Endothelial cell of umbilical vein (primary cell): ENCODE measurements at places on chromosomes 3 and 15.

DNA sequence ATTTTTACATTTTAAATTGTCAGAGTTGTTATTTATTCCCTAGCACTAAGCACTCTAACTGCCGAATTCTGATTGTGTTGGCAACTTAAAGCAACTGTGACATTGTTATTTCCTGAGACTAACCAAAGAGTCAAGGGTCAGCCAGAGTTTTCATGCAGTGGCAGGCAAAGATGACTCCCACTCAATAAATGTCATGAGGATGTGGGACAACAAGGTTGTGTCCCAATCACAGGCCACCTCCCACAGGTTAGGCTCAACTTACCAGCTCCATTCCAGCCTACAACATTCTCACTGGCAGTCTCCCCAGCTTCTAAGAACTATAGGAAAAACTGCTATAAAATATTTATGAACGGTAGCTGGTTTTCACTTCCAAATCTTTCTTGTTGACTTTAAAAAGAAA is 80.1 kb downstream of the RSL24D1 start:
- DNase-seq, result no peak

DNA sequence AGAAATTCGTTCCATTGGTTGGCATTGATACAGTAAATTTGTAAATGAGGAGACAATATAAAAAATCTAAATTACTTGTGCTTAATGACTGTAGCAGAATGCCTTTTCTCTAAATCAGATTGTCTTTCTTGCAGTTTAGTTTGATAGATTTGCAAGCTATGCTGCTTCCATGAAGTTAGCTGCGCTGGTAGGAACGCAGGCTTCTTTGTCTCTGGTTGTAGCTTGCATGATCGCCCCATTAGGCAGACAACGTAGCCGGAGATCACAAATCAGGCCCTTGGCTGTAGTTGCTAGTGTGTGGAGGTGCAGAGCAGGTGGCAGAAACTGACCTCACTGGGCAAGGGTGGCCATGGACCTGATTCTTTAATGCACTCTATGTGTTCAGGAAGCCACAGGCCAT is 6.1 kb downstream of the ZIC1 start:
- DNase-seq, result no peak

DNA sequence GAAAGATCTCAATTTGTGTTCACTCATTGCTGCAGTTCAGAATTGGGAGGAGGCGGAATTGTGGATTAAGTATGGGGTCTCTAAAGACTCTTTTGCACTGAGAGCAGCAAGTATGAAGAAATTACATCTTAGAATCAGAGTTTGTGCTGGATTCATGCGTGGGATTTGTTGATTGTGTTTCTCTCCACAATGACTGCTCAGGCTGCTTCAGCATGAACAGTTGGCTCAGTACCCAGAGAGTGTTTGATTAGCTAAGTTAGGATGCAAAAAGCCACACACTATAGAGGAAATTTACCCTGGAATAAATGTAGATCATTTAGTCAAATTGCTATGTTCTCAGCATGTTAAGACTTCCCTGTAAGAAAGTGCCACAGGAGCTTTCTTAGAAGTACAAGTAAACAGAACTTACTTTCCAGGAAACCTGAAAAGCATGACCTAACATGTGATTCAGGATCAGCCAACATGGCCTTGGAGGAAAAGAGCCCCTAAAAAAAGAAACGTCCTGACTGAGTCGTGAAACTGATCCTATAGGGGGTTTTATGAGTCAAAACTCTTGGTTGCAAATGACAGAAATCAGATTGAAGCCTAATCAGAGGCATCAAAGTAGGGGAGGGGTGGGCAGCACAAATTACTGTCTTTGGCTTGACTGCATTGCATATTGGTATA is 32.6 kb downstream of the HHLA2 start:
- no peak for DNase-seq

DNA sequence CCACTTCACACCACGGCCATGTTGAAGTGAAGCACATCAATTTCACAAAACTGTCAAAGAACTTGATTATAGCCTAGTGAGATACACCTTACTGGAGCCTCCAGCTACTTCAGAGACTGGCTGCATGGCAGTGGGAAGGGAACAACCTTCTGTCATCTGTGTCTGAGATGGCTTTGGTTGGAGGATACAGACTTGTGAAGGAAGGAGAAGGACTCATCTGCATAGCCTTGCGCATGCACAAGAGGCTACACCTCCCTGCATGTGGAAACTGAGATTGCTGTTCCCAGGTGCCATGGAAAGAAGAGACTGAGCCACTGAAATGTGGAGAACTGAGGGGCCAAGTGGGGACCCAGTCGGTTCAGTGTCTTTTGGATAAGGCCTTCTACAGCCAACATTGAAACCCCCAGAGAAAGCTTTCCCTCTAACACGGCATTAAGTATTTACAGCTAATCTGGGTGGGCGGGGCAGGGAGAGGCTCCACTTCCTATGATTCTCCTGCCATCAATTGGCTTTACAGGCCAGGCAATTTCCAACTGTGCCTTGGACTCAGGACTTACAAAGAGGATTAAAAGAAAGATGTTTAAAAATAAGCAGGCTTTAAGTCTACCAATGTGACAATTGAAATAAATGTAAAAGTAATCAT is 58.8 kb downstream of the IL16 start:
- no peak for DNase-seq

DNA sequence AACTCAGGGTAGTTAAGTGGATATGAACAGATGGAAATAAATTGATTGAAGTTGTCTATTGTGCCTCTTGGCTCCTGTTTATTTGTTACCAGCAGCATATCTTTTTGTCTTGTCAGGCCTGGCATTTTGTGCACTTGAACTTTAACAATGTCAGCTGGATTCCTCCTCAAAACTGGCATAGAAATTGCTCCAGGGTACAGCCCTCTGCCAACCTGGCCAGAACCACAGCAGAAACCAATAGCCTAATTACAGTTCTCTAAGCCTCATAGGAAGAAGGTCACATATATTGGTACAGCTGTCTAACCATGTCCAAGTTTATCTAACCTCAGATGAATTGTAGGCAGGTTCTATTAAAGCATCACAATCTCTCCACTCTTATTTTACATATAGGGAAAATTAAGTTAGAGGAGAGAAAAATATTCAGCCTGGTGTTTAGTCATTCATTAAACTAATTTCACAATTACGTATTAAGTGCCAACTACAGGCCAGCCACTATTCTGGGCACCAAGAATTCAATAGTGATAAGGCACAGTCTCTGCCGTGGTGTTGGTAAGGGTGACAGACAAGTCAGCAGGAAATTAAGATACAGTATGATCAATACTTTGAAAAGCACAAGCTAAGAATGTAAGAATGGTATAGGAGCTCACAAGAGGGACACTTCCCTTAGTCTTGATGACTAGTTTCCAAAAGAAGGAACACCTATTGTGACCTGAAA is 452.9 kb upstream of the NECTIN3 start:
- no peak for DNase-seq

- DNase-seq, result no peak
These were observed 198.2 kb downstream of the SLCO3A1 start for GRCh38 chr15:92051716-92052115.

GRCh38 chr15:96353416-96353929 is 23.0 kb downstream of the NR2F2 start:
- no peak for DNase-seq

- DNase-seq, result no peak
These were observed 1218.9 kb downstream of the ROBO2 start for GRCh38 chr3:78258798-78259197.

GRCh38 chr15:98737159-98737558 is 88.8 kb downstream of the IGF1R start:
- no peak for DNase-seq

DNA sequence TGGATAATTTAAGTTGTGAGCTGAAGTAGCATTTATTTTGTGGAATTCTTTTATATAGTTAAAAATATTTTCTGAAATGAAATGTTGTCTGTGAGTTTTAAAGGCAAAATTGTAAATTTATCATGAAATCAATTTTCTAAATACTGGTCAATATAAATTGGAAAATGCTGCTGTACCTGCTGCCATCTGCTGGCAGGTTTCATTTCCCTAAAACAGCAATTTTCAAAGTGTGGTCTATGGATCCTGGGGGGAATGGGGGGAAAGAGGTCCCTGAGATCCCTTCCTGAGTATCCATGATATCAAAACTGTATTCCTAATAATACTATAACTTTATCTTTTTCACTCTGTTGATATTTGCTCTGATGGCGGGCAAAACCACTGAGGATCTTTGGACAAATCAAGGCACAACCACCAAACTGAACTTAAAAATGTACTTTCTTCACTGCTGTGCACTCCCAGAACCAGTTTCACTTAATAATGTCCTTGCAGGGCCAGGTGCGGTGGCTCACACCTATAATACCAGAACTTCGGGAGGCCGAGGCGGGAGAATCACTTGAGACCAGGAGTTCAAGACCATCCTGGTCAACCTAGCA is 17.2 kb upstream of the CCR4 start:
- DNase-seq, result peak; percentile 22

DNA sequence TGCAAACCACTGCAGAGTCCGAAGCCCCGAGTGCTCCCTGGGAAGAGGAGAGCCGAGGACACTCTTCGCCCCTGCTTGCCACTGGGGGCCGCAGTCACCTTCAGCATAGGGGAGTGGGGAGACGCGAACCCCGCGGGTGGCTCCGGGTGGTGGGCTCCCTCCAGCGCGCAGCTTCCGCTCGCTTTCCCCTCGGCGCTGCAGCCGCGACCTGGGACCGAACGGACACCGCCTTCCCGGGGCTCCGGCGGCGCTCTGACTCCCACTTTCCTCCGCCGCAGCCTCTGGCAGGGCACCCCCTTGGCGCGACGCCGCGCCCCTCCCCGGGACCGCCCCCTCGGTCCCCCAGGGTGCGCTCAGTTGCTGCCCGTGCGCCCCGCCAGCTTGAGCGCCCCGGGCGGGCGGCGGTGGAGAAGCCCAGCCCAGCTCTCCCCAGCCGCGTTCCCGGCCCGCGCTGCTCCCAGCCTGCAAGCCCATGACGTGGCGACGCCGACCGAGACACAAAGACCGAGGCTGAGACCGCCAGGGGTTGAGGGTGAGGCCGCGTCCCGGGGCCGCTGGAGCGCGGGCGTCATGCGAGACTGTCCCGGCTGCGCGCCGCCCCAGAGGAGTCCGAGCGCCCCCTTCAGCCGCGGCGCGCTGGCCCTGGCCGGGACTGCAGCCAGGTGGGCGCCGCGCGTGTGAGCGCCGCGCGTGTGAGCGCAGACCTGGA is at the start of gene MINAR1:
Gene MINAR1, plus strand, starts transcription at position 701 of the 709 bp plus-strand sequence. CDS start 23,812 bp downstream, outside the sequence.
- peak; percentile 33 for DNase-seq

- no peak for DNase-seq
These were observed 63.4 kb upstream of the CSPG4 start for GRCh38 chr15:75776065-75776423.

DNA sequence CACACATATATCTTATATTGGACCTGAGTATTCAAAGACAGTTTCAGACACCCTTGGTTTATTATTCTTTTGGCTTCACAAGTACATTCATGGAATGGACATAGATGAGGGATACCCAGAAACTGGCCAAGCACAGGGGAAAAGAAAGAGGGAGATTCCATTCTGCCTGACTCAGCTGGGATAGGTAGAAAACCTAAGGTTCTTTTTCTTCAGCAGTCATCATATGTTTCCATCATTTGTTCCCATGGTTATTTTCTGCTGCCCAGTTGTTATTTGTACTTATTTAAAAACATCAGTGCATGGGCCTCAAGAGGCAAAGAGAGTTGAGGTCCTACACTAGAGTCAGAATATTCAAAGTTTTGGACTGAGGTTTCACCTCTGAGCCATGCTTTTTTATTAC is 91.8 kb downstream of the FILIP1L start:
- no peak for DNase-seq

GRCh38 chr3:176987901-176988650 is 209.2 kb downstream of the TBL1XR1 start:
- DNase-seq, result no peak

DNA sequence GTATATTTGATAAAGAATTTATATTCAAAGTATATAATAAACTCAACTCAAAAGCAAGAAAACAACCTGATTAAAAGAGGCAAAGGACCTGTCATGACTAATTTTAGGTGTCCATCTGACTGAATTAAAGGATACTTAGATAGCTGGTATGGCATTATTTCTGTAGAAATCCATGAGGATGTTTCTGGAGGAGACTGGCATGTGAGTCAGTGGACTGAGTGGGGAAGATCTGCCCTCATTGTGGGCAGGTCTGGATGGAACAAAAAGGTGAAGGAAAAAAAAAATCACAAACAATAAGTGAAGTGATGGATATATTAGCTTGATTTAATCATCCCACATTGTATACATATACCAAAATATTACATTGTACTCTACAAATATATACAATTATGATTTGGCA is 16.6 kb downstream of the ANKRD28 start:
- no peak for DNase-seq

GRCh38 chr3:57059411-57059810 is 1.1 kb upstream of the SPATA12 start:
- DNase-seq, result no peak

DNA sequence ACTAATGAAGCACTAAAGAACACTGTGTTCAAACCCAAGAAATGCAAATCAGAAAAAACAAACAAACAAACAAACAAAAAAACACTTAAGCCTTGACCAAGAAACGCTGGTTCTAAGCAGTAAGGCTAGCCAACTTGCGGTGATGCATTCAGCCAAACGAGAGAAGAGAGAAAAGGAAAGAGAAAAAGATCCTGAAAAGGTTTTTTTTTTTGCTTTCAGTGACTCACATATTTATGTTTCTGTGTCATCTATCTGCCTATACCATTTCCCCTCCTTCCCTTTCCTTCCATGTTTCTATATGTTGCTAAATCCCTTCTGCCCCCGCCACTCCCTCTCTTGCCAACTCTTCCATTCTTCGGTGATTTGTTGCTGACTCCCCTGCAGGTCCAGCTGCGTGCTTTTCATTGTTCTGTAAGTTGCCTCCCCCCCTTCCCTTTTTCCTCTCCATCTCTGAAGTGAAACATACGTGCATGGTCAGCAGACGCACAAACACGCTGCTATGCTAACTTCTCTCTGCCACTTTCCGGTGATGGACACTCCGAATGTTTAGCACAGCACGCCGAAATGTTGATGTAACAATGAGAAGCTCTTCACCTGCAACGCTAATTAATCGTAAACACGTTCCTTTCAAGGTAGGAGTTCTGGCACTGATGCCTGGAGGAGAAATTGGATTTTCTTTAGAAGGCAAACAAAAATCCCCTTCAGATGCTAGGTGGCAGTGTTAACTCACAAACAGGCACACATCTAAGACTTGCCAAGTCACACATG is 154.4 kb downstream of the TUSC7 start:
- peak; percentile 79 for DNase-seq

DNA sequence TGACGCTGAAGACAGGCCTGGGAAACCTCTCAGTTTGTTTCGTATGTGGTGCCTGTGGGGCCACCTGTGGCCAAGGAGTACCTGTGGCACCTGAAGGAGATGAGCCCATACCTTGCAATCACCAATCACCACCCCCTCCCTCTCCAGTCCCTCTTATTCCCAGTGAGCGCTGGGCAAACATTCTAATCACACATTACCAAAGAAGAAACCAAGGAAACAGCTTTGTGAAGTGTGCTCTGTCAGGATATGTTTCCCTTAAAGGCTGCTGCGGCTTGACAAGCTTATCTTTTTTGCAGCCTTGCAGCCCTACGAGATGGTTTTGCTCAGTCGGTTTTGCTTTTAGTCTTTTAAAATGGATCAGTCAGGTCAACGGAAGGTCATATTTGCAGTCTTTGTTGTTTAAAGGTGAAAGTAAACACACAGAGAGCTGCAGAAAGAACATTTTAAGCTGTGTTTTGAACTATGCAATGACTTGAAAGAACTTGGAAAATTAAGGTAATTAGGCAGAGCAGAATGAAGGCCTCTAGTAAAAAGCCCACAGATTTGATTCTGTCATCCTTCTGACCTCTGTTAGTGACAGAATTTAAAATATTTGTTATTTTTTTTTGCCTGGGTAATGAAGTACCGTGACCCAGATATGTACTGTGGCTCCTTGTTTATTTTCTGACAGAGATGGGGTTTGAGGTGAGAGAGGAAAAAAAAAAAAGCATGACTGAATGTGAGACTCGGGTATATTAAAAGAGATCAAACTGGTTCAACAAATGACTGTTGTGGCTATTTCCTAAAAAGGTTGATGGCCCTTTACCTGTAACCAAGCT is 461.4 kb downstream of the NSUN3 start:
- DNase-seq, result no peak
